ENCODE measurements at places on chromosomes 4 and X.
A peak's percentile ranks its signal among the peaks of the same experiment; 100 is the strongest.

DNA sequence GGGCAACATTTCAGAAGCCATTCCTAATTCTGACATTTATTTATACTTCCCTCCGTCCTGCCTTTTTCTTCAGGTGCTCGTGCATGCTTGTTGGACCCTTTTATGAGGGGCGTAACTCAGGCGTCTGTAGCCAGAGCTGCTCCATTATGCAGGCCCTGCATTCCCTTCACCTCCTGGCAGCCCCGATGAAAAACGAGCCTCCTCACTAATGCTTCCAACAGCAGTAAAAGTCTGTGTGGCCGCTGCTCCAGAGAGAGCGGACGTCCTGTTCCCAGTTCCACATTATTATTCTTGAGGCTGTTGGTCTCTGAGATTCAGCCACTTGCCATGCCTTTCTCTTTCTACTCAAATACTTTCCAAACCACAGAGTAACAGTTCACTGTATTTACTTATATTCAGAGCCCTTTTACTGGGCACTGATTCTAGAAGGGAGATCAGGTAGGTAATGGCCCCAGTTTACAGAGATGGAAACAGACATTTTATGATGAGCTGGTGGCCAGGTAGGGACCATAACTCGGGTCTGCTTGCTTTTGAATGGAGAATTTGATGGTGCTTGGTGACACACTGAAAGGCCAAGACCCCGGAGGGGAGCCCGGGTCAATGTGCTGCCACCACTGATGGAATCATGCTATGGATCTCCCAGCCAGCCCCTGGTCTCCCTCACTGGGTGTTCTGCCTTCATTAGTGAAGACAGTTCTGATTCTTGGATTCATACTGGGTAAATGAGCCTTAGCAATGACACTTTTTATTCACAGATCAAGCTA is 101.0 kb downstream of the GATB start:
- no peak overlapping the region for H3K27ac ChIP-seq
- H3K36me3 ChIP-seq: peaks cover 47% of the 10 kb centered on the region
- H3K4me3 ChIP-seq: no peak overlapping the region
- DNase-seq: no peak
- no peaks in the 10 kb centered on the region for H3K4me1 ChIP-seq
- H3K27me3 ChIP-seq: no peaks in the 10 kb centered on the region

DNA sequence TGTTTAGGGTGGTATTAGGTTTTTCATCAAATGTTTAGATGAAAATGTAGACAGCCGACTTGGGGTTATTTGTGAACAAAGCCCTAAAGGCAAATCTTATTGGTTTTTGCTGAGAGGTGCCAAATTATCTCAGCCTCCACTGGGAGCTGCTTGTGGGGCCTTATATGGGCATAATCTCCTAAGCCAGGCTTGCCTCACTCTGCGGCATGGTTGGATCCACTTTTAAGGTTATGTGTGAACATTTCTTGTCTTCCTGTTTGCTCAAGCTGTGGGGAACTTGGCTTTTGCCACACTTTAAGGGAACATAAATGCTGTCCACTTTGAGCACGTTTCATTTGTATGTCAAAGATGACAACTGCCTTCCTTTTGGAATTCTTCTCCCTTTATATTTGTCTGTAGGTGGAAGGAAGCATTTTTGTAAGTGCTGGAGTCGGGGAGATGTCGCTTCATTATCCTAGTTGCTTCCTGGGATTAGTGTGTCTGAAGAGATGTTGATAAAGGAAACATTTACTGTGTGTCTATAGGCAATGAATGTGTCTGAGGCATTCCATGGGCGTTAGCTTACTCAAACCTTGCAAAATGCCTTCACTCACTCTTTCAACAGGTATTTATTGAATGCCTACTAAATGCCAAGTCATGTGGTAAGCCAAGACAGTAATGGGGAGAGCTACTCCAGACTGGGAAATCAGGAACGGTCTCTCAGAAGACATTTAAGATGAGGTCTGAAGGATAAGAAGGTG is 78.3 kb downstream of the SLC9A6 start:
- H3K27me3 ChIP-seq: no peaks in the 10 kb centered on the region
- no peaks in the 10 kb centered on the region for H3K4me1 ChIP-seq
- no peak overlapping the region for H3K27ac ChIP-seq
- DNase-seq: no peak

- peak overlapping the region; percentile 31 for H3K4me3 ChIP-seq
- peaks cover 42% of the 10 kb centered on the region for H3K4me1 ChIP-seq
- H3K27me3 ChIP-seq: no peaks in the 10 kb centered on the region
- peak overlapping the region; percentile 65 for H3K27ac ChIP-seq
Measured at GRCh38 chrX:41602816-41603345, 85.9 kb upstream of the GPR34 start.

- peak overlapping the region; percentile 82 for H3K27ac ChIP-seq
- H3K4me1 ChIP-seq: no peaks in the 10 kb centered on the region
- peaks cover 51% of the 10 kb centered on the region for H3K36me3 ChIP-seq
- H3K4me3 ChIP-seq: no peak overlapping the region
- no peaks in the 10 kb centered on the region for H3K27me3 ChIP-seq
- no peak for DNase-seq
Measured at GRCh38 chrX:362351-362750, 24.4 kb downstream of the PPP2R3B start.
